ENCODE measurements at places on chromosomes 3 and 15. TPM values are rescaled to one million over a fixed set of nuclear protein-coding genes. Genes with fewer than 3 reads are reported as not detected.
A peak's percentile ranks its signal among the peaks of the same experiment; 100 is the strongest.

HDDC3 gene
- total RNA-seq, result 11.5 TPM

TRANK1 gene
- 7.5 TPM for total RNA-seq

PTX3 gene
- total RNA-seq, result 21.0 TPM

ZDHHC23 gene
- not detected for total RNA-seq

DET1 gene
- total RNA-seq, result 9.1 TPM

GOLGA6L7 gene
- total RNA-seq, result not detected

GRK7 gene
- 0.05 TPM for total RNA-seq

DNA sequence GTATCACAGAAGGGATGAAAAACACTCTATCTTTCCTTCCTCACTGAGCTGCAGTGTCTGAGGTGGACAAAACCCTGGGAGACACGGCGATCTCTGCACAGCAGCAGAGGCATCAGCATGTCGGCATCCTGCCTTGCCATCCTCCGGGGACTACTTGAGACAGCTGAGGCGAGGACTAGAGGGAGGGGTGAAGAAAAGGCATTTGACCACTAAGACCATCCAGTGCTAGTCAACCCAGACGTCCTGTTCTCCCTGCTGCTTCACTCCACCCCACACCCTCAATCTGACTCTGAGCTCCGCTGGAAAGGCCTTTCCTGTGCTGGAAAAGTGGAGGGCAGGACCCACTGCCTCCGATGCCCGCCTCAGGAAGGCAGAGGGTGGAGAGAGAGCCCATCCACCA, 67.3 kb downstream of the VGLL4 start:
- DNase-seq, result peak; percentile 91

DNA sequence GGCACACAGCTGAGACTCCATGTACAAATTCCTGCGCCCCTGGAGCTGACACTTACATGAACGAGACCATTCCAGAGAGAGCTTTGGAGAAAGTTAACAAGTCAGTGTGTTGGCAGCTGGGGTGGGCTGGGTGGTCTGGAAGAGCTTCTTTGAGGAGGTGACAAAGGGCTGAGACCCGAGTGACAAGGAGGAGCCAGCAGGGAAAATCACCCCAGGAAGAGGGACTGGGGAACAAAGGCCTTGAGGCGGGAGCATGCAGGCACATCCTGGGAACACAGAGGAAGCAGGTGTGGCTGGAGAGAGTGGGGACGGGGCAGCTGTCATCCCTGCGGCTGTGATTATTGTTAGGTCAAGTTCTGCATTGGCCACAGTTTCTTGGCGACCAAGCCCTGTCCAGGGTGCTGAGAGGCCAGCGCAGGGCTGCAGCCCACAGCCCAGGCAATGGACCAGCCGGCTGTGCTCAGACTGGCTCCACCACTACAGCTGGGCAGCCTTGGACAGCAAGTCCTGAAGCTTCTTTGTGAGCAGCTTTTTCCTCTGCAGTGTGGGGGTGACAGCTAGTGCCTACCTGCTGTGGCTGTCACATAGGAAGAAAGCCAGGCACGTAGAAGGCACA, 34.2 kb upstream of the PRR23E start:
- peak; percentile 94 for DNase-seq

GRCh38 chr15:85690561-85691231, 104.0 kb downstream of the KLHL25 start:
- DNase-seq, result no peak

GRCh38 chr3:141405591-141405990, 37.3 kb downstream of the ZBTB38 start:
- peak; percentile 50 for DNase-seq

DNA sequence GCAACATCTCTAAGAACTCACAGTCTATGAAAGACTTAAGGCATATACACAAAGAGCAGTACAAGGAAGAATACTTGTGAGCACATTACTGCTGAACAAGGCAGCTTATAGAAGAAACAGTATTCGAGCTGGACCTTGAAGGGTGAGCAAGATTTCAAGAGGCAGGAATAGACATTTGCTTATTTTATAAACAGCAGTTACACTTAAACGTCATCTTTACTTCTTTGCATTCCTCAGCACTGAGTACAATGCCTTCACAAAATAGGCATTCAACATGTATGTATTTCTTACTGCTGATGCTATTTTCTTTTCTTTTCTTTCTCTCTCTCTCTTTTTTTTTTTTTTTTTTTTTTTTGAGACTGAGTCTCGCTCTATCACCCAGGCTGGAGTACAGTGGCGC, 205.8 kb downstream of the ZIC4 start:
- no peak for DNase-seq

DNA sequence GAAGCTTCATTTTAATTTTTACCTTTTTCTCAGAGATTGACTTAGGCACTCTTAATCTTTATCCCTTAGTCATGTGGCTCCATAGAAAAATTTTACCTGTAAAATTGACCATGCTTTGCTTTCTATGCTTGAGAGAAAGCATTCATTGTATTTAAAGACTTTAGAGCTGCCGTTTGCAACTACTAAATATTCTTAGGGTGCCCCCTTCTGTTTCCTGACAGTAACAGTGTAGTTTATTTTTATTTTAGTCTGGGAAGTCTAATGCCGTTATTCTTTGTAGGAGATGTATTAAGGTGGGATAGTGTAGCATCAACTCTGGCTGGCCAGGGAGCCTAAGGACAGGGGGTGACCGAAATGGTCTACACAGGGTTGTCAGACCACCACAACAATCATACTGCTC, 84.5 kb upstream of the SYNPR start:
- DNase-seq, result peak; percentile 43

DNA sequence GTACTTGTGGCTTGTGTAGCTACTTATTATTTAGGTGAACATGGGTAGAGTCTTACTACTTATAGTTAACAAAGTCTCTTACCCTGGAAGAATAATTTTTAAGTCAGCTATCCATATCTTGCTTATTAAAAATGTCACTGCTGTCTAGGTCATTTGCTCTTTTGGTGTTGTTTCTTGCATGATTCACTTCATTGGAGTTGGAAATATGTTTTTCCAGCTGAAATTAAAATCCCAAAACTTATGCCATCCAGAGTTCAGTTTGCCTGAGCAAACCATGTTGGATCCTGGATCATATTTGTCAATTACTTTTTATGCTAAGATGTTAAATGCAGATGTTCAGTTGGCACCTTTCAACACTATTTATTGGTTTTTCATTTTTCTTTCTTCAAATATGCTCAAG, 421.0 kb upstream of the RBMS3 start:
- DNase-seq, result no peak

GRCh38 chr3:43011638-43012037, 32.5 kb downstream of the GASK1A start:
- DNase-seq, result no peak

DNA sequence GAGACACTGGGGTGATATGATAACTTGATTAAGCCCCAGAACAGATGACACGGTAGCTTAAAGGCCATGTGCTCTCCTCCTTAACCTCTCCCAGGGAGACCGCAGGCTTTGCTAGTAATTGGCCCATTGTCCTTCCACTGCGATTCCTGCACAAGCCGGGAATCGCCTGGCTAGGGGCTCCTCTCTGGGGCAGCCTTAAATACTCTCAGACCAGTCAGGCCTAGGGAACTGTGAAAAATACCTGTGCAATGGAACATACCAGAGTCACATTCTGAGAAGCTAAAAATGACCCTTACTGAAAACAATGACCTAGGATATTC, 56.3 kb downstream of the CPN2 start:
- no peak for DNase-seq

GRCh38 chr3:75110741-75111140, 496.3 kb upstream of the CNTN3 start:
- no peak for DNase-seq

DNA sequence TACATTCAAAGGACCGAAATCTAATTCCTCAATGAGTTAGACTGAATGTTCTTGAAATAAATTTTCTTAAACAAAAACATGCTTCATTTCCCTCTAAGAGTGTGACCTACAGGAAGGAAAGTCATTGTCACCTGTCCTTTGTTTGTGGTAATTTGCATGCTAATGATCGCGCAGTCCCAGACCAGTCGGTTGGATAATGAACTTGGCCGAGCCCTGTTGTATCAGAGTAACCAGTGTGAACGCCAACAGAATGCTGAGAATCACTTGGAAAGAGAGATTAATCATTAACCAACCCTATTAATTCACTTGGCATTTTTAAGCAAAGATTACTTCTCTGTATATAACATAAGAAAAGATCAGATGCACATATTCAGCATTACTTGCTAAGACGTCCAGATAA, 8.1 kb upstream of the ARNT2 start:
- DNase-seq, result no peak

DNA sequence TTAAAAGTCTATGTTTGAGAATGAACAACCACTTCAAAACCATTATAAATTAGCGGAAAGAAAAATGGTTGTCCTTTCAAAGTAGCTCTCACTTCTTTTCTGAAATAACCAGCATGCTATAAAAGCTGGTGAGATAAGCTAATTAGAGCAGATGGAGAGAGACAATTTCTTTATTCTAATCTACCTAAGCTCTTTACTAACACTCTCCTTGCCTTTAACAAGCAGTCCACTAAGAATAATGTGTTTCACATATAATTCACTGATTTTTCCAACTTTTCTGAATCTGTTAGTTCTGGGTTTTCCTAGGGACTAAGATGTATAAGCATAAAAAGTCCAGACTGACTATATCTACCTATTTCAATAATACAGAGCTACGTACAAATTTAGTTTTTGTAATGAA, at the start of gene IMPG2:
Gene IMPG2, minus strand, starts transcription at position 101 of the 400 bp plus-strand sequence. CDS start 203 bp downstream, outside the sequence.
- no peak for DNase-seq

GRCh38 chr15:66089049-66089448, 164.5 kb downstream of the MEGF11 start:
- DNase-seq, result peak; percentile 17

GRCh38 chr3:133038089-133038730, at the start of gene TMEM108:
Gene TMEM108, plus strand, starts transcription at chr3:133038391.
- DNase-seq, result peak; percentile 91

DNA sequence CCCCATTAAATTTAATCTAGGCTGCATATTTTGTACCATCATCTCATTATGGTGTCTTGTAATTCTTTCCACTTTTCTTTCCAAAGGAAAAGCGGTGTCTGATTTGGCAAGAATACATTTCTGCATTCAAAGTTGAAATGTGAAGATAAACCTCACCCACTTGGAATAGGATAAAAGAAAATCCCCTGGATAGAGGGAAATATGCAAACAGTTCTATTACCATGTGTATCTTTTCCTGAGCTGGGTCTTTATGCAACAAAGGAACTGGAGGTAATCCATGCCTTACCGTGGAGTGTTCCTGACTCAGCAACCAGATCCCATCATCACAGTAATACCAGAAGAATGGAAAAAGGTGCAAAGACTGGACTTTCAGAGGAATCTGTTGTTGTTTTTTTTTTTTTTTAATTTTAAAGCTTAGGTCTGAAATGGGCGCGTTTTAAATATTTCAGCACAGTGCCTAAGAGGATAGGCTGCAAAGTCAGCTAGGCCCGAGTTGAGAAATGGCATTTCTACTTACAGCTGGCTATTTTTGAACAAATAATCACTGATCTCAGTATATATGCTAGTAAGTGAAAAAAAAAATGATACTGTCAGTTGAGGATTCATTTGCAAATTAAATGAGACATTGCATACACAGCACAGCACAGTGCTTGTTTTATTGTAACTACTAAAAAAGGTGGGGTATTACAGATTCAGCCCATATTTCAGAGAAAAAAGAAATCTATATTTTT, 55.5 kb upstream of the ADAMTS9 start:
- DNase-seq, result no peak

DNA sequence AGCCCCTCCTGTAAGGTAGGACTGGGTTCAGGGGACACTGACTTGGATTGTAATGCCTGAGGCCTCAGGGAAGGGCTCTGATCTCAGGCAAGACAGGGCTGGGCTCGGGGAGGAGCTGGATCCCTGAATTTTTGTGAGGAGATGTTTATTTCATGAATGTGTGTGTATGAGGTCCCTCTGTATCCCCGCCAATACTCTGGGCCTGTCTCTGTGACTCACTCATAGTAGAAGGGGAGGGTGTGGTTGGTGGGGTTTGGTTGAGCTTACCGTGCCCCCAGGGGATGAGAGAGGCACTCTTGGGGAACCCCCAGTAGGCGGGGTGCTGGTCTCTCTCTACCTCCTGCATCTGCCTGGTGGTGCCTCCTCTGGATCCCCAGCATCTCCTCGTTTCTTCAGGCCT, 28.1 kb downstream of the RPSA start:
- DNase-seq, result peak; percentile 2

- peak; percentile 90 for DNase-seq
Measured at GRCh38 chr3:45816544-45816943, 20.2 kb upstream of the SLC6A20 start.

GRCh38 chr15:55937040-55937439, 56.4 kb downstream of the NEDD4 start:
- DNase-seq, result peak; percentile 65

DNA sequence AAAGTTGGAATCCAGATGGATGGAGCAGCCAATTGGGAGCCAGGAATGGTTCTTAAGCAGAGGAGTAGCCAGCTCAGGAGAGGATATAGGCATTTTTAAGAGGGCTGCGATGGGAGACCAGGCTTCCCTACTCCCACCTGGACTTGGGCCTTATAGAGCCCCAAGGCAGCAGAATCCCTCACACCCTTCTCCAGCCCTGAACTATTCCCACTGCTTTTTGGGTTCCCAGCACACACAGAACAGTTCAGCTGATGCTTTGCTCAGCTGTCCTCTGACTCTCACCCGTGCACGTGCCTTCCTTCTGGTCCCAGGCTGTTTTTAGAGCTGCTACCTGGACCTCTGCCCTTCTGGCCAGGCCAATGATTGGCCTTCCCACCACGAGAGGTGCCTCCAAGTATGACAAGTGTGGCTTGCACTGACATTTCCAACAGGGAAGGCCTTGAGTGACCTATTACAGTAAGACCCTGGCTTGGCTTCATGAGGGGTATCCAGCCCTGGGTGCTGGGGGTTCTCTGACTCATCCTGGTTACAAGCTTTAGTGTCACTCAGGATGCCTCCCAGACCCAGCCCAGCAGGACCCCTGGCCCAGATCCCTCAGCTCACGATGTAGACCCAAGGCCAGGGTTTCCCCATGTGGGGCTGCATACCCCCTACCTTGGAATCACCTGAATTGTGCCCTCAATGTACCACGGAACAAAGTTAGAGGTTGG, 25.2 kb downstream of the NOX5 start:
- DNase-seq, result no peak

- DNase-seq, result no peak
Measured at GRCh38 chr3:25335356-25335755, 92.7 kb upstream of the RARB start.

GRCh38 chr3:26655231-26655630, 32.7 kb downstream of the LRRC3B start:
- no peak for DNase-seq

DNA sequence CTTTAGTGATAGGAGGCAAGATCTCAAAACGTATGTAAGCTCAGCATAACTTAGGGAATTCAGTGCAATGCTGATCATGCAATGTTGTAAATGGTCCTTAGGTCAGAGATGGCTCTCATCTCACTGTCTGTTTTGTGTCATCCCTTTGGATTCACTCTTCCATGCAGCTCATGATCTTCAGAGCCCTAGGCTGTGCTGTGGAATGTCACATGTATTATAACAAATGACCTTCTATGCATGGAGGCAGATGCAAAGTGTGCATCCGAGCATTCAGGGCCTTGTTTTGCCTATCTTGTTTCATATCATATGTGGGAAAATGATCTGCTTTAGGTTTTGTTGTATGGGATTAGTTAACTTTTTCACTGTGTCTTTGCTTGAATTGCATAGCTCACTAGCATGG, 40.5 kb upstream of the PDZRN3 start:
- no peak for DNase-seq

All from myocyte (in vitro differentiated cells).